Activated effector memory CD4-positive, alpha-beta T cell treated with Interleukin-2 at 50 U/mL for 16 hours (primary cell): ENCODE measurements at places on chromosomes 2 and 18.
A peak's percentile ranks its signal among the peaks of the same experiment; 100 is the strongest.

- no peak for DNase-seq
These were observed 85.4 kb downstream of the DYSF start for GRCh38 chr2:71538656-71539265.

- peak; percentile 30 for DNase-seq
These were observed at the start of gene ACVR2A for GRCh38 chr2:147844697-147845410. ACVR2A (plus strand) TSS chr2:147845029; CDS start chr2:147845153, 124 bp downstream.

DNA sequence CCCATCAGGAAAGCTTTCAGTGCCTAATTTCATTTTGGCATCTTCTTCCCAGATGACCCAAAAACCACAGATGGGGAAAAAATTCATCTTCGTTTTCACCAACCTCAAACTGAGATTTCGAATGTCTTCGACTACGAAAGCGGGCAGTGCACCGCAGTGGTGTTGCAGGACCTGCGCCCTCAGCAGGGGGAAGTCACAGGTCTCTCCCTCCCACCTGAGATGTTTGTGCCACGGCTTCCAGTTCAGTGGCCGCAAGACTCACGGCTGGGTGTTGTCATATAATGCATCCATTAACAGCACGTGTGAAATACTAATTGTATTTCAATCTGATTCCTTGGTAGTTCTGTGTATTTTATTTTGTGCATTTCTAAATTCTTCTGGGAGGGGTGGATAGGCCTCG lies 66.2 kb upstream of the SALL3 start:
- DNase-seq, result no peak

DNA sequence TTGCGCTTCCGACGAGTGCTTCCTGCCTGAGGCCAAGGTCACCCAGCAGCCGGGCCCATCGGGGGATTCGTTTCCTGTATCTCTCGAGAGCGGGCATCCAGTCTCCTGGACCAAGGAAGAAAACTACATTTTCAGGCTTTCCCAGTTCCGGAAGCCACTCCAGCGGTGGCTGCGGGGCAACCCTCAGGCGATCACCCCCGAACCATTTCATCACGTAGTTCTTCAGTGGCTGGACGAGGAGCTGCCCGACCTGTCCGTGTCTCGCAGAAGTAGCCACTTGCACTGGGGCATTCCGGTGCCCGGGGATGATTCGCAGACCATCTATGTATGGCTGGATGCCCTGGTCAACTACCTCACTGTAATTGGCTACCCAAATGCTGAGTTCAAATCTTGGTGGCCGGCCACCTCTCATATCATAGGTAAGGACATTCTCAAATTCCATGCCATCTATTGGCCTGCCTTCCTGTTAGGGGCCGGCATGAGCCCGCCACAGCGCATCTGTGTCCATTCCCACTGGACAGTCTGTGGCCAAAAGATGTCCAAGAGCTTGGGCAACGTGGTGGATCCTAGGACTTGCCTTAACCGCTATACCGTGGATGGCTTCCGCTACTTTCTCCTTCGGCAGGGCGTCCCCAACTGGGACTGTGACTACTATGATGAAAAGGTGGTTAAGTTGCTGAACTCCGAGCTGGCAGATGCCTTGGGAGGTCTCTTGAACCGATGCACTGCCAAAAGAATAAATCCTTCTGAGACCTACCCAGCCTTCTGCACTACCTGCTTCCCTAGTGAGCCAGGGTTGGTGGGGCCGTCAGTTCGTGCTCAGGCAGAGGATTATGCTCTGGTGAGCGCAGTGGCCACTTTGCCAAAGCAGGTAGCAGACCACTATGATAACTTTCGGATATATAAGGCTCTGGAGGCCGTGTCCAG lies 1.0 kb downstream of the MARS2 start:
- no peak for DNase-seq

DNA sequence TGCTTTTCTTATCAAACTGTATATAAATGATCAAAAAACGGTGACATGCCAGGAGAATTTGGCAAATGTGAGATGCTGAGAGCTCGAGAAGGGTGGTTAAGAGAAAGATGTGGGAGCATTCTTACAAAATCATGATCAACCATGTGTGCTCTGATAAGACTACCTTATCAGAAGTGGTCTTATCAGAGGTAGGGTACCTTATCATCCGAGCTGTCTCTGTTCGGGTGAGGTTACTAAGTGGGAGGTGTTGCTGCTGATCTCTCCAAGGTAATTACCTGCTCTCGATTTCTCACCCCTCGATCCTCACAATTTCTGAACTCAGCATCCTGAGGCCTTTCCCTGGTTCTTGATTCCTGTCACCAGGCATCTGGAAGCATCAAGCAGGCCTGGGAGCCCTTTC lies 813.0 kb upstream of the ID2 start:
- DNase-seq, result no peak

DNA sequence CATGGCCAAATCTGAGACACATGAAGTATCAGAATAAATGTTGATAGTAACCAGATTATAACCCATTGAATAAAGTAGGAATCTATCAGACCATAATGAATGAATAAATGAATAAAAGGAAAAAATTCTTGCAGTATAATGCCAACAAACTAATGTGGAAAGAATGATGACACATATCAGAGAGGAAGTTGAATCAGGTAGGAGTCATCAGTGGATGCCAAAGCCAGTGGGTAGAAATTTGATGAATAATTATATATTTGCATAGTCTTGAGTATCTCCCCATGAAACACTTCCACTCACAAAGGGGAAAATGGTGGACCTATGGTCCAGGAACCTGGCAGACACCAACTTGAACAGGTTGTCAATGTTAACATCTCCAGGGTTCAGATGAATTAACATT lies 68.6 kb downstream of the GALNT3 start:
- DNase-seq, result no peak
